Right forelimb (tissue), 1 donor: ENCODE measurements at places on chromosomes 2 and 18.

DNA sequence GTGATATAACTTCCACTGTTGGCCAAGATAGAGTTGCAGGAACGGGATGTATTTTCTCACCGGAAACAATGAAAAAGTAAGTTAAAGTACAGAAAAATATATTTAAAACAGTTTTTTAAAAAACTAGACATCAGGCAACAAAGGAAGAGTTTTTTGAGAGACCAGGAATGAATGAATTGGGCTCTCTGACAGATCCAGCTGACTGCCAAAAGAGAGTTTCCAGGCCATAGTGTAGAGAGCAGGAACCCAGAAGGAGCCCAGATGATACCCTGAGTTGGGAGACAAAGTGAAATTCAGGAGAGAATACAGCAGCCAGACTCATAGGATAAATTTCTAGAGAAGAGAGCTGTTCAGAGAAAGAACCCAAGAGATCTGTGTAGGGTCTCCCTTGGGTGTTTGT is 362.6 kb upstream of the SMIM21 start:
- no peak for DNase-seq

DNA sequence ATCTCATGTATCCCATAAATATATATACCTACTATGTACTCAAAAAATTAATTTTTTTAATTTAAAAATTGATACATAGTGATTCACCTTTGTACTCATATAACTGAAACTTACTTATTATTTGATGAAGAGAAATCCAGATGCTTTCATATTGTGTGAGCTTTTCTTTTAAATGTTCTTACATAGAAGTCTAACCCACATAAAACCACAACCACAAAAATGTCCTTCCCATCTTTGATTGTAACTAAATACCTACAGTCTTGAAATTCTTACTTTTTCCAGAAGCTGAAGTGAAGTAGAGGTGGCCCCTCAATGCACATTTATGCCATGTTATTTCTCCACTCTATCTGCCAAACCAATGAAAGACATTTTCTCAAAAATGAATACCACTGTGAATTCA is 117.9 kb upstream of the COL5A2 start:
- DNase-seq: no peak

DNA sequence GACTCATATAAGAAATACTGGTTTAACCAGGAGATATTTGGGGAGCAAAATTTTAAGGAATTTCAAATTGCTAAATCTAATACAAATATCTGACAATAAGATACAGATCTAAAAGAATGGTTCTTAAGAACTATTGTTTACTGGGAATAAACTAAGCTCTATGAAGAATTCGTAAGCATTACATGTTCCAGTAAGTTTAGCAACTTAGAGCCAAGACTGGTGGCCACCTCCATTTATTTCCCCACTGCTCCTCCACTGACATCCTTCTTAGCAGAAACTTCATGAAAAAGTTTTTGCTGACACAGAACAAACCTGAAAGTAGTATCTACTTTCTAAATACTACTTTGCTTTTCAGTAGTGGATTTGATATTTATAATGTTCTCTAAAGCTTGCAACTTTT is 83.0 kb downstream of the ACSL3 start:
- DNase-seq: no peak

- no peak for DNase-seq
Observed at GRCh38 chr18:8949206-8949605, 153.3 kb upstream of the NDUFV2 start.

GRCh38 chr2:54956111-54956627 is 94.1 kb downstream of the RTN4 start:
- no peak for DNase-seq

GRCh38 chr2:39867268-39867667 is 88.2 kb upstream of the THUMPD2 start:
- no peak for DNase-seq

DNA sequence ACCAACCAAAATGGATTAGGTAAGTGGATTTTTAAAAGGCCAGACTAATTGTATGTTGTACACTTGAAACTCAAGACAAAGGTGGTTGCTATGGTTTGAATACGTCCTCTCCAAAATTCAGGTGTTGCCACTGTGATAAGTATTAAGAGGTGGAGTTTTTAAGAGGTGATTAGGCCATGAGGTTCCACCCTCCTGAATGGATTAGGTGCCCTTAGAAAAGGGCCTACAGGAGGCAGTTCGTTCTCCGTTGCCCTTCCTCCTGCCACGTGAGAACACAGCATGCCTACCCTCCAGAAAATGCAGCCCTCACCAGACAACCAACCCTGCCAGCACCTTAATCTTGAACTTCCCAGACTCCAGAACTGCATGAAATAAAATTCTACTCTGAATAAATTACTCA is 51.2 kb downstream of the CHMP3 start:
- DNase-seq: no peak

DNA sequence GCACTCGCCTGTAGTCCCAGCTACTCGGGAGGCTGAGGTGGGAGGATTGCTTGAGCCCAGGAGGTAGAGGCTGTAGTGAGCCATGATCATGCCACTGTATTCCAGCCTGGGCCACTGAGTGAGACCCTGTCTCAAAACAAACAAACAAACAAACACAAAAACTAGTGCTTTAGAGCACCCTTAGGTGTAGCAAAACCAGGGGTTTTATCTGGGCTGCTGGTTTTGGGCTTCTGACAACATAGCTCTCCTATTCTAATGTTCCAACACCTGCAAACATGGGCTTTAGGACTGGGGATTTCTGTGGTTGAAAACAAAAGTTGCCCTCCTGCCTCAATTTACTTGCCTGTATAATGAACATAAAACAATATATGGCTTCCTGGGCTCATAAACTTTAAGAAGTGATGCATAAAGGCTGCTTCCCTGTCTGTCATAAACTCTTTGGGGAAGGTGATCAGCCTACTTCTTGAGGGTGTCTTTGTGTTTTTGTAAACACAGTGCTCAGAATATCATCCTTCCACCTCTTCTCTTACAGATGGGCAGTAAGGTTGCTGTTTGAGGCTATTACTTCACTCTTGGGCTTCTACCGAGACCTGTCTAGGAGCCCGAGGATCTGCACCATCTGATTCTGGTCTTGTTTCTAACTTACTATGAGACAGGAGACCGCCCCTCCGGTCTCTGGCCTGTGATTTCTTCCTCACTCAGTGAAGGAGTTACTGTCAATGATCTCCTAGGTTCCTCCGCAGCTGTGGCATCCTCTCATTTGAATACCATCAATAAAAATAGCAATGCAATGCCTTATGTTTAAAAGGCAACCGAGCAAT is 246.5 kb downstream of the MYCN start:
- DNase-seq: no peak

DNA sequence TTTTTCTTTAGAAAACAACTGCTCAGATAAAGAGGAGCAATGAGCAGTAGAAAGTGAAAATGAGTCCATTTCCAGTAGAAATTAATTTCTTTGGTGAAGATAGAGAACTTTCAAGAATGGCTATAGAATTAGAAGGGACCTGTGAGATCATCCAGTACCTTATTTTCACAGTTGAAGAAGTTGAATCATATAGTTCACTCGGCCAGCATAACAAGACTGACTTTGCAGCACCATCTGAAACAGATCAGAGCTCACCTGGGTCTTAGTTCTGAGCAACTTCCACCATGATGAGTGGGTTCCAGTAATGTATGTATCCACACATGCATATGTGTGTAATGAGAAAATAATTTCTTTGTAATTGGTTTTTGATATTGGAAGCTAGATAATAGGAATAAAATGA is 58.6 kb downstream of the CERS6 start:
- no peak for DNase-seq
